ENCODE measurements at places on chromosomes 16 and 17.

GRCh38 chr16:13013043-13013442 is 111.6 kb downstream of the SHISA9 start:
- no peak for DNase-seq

GRCh38 chr17:7045492-7046126 is 1.7 kb upstream of the SLC16A11 start:
- no peak for DNase-seq

- no peak for DNase-seq
These were observed 1.2 kb upstream of the SOST start for GRCh38 chr17:43759836-43760235.

DNA sequence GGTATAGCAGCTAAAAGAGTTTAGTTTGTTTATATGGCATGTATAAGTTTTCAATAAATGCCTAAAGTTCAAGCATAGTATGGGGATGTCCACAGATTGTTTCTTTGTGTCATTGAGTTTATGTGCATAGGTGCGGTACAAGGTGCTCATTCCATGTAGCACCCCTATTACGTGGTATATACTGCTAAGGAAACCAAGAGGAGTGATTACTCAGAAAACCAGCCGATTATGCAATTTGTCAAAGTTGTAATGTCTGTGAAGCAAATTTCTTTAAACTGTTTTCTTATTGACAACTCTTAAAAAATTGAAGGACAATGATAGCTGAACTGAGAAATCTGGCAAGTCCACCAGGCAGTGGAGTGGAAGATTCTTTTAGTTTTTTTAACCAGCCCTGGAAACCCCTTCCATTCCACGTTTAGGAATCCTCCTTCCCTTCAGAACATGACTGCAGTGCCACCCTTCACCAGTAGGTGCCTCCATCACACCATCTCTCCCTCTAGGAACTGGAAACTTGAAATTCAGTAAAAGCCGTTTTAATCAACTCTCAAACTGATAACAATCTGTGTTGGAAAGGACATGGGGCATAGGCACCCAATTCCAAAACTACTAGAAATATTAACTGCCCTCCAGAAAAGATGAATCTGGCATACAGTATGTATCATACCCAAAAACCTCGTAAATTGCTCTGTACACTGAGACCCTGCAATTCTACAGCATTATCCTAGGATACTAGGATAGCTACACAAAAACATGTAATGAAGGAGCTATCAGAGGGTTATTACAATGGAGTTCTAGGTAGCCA is 43.5 kb downstream of the REXO5 start:
- DNase-seq: peak; percentile 33

DNA sequence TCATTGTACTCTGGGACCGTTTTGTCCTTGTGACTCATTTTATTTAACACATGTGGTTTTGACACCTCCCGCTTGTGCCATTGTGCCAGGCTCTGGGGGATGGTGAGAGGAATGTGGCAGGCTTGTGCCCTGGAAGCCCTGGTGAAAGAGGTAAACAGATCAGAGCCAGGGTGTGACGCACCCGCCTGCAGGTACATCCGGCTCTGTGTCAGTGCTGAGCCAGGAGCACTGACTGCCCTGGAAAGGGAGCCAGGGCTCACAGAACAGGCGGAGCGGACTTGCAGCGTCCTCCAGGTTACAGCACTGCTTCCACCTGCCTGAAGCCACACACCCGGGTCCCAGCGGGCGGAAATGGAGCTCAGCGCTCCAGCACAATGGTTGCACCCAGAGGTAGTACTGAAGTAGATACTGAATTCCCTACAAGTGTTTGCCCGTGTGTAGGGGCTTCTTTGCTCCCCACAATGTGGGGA is 30.6 kb downstream of the CDRT15 start:
- DNase-seq: peak; percentile 66

DNA sequence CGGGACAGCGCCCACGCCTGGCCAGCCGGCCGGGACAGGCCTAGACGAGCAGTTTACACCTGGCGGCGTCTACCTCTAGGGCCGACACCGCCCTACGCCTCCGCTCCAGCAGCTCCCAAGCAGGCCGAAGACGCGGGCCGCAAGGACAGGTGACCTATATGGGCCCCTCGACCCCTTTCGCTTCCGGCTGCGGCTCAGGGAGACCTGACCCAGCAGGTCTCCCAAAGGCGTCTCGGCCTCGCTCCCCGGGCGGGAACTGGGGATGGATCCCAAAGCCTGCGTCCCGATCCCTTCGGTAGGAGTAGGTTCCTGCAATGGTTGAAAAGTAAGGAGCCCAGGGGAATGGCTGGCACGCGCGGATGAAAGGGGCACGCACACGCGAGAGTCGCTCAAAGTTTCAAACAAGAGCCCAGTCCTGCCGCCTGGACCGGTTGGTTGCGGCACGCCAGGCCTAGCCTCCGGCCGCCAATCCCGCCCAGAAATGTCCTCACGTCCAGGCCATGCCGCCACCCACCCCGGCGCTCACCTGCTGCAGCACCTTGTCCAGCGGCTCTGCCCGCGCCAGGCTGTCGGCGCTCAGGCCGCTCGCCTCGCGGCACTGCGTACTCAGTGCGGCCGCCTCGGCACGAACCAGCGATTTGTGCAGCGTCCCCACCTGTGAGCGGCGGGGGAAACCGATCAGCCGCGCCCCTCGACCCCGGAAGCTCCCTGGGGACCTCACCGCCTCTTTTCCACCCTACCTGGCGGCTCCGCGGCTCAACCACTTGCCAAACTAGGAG is 630 bp downstream of the ESRP2 start:
- no peak for DNase-seq

DNA sequence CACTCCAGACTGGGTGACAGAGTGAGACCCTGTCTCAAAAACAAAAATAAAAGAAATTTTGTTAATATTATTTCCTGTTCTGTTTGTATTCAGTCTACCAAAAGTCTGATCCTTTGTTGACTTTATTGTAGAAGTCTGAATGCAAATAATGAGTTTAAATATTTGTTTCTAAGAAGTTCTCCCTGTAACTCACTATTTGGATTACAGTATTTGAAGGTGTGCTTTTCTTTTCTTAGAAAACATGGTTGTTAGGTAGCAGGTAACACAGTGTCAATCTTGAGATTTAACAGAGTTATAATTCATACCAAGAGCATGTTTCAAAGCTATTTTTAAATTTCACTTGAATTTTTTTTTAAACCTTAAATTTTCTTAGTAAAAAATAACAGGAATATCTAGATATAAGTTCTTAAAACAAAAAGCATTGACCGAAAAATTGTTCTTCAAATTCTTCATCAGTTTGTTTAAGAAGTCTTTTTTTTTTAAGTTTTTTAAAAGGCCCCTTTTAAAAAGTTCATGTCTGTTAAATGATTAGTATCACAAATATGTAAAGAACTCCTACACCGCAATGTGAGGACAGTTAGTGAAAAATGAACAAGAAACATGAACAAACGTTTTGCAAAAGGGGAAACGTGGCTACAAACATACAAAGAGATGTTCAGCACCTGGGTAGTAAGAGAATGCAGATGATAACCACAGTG is 35.0 kb downstream of the GAN start:
- no peak for DNase-seq

DNA sequence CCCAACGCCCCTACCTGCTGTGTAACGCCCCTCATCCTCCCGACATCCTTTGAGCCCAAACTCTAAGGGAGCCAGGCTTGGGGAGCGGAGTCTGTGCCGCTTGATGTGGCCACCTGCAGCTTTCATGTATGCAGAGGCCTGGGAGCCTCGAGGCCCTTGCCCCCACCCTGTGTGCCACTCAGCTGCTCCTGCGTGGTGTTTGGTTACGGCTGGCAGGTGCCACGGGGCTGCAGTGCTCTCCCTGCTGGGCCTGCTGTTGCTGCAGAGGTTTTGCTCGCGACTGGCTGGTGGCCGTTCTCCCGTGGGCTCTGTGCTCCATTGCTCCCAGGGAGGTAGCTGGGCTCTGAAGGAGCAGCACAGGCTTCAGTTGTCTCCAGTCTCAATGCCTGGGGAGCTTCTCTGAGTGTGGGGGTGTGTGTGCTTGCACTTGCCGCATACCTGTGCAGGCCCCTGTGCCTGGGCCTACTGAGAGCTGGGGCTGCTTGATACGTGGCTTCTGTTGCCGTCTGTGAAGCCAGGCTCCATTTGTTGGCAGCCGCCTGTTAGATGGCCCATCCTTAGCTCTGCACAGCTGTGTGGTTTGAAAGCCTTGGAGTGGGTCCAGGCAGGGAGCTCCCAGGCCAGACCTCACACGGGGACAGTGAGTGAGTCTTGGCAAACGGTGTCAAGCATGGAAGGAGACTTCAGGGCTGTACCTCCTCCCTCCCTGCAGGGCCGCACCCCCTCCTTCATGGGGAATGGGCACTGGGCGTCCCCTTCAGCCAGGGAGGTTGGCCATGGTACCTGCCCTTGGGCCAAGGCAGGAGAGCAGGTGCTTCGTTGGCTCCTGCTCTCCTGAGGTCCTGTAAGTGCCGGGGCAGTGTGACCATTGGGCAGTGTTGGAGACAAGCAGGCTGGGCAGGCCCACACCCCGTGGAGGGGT is 47.2 kb downstream of the PDPK1 start:
- no peak for DNase-seq

DNA sequence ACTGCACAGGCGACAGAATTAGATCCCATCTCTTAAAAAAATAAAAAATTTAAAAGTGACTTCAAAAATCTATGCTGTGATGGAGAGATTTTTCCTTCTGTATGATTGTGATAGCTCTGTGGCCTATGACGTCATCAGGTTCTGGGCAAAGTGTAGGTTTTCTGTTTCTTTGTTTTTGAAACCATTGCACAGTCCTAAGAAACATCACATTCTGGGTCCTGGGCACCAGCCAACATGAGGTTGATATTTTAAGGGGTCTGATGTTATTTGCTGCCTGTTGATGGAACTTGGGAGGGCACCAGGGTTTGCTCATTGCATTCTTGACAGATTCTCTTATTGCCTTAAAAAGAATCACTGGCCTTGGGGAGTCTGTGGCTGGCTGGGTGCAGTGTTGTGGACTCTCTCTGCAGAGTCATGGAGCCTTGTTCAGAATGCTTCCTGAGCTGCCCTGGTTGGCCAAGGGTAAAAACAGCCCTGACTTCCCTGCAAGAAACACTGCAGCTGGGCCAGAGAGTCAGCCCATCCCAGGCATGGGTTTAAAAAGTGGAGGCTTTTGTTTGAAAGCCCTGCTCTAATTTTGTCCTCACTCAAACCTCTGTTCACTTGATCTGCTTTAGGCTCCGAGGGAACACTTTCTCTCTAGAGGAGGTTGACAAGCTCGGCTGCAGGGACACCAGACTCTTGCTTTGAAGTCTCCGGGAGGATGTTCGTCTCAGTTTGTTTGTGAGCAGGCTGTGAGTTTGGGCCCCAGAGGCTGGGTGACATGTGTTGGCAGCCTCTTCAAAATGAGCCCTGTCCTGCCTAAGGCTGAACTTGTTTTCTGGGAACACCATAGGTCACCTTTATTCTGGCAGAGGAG is 10.5 kb upstream of the CYLD start:
- no peak for DNase-seq
